ENCODE measurements at places on chromosomes 7 and 10.

DNA sequence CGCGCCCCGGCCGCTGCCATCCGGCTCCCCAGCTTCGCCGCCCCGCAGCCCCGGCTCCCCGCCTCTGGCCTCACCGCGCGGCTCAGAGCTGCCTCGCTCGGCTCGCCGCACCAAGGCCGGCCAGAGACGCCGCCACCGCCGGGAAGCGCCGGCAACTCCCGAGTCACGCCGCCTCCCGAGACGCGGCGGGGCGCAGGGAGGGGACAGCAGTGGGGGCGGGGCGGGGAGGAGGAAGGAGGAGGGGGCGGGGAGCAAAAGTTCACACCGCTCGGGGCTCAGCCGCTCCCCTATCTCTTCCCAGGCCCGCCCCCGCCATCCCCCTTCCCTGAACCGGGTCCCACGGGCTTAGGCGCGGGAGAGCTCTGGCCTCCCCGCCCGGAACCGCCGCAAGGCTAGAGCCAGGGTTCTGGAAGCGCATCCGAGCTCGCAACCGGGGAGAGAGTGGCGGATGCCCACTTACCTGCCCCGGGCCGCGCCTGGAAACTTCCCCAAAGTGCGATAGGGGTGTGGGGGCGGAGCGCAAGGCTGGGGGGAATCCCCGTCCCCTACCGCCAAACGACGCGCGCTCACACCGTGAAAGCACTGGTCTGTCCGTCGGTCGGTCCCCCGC is 1.0 kb downstream of the CHST15 start:
- peak; percentile 90 for DNase-seq

DNA sequence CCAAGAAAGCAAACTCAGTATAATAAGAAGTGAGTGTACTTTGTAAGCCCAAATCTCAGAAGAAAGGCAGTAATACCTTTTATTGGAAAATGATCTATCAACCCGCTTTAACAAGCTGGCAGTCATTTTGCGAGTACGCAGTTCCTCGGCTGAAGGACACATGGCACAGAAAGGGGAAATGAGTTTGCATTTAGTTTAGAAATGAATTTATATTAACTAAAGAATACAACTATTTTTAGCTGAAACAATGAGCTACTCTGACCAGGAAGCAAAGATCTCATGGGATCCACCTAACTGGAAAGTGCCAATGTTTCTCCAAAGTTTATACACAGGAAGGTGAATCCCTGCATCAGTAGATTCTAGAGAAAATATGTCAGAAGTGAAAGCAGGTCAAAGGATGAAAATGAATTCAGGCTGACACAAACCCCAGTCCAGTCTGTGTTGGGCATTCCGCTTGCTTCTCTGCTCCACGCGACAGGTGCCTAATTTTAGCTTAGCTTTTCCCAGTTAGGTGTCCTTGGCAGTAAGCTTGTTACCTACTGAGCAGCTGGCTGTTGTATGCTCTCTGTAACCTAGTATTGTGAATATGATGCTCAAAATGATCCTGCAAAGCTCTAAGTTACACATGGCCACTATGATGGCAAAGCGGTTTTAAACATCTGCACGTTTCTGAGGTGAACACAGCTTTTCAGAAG is 112.8 kb downstream of the LARP4B start:
- no peak for DNase-seq

GRCh38 chr7:1912593-1913465 is 242.8 kb downstream of the ELFN1 start:
- peak; percentile 55 for DNase-seq

DNA sequence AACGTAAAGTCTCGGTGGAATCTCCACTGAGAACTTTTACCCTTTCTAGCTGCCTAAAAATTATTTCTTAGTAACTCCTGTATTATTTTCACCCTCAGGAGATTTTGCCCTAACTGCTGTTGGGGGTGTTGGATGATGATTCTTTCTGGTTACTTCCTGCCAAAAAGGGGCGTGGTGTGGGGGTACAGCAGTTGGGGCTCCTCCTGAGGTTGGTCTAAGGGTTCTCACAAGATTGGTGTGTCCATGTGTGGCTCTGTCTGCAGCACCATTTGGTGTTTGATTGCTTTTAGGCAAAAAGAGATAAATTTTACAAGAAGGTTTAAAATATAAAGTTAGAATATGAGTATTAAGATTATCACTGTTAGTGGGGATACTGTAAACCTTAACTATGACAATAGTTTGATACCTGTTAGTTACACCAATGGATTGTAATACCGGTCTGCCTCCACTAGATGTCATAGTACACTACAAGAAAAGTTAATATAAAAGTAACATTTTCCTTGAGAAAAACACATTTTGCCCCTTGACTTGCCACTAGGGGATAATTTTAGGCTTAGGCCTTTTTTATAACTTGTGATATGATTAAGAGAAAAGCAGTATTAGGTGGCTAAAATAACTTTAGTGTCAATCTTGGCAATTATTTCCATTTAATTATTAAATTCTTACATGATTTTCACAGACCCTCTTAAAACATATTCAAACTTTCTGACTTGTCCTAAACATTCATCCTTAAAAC is 928.7 kb downstream of the IPMK start:
- no peak for DNase-seq

DNA sequence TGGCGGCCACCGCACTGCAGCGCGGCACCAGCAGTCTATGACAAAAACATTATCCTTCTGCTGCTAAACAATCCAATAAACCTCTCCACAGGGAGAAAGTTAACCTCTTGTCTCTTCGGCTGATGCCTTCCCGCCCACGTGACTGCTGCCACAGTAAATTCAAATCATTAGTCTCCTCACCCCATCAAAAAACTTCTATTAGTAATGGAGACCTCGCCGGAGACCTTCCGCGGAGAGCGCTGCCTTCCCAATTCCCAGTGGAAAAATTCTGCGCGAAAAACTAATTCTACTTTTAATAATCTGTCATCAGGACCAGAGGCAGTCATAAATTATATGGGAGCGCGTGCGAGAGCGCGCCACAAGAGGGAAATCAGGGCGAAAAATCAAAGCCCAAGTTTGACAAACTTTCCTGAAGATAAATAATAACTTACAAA is 90.0 kb upstream of the PAX2 start:
- no peak for DNase-seq

DNA sequence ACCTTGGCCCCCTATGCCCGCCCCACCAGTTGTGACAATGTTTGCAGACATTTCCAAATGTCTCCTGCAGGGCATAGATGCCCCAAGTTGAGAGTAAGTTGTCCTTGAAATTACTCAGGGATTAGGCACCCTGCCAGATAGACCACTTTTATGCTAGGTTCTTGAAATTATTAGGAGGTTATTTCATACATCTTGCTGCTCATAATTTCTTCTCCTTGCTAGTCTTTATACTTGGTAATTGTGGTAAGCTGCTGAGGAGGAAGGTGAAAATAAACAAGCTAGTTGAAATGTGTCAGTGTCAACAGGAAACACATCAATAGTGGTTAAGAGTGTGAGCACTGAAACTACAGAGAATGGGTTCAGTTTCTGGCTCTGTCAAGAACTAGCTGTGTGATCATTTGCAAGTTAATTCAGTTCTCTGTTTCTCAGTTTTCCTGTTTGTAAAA is 63.7 kb upstream of the AOAH start:
- DNase-seq: no peak

DNA sequence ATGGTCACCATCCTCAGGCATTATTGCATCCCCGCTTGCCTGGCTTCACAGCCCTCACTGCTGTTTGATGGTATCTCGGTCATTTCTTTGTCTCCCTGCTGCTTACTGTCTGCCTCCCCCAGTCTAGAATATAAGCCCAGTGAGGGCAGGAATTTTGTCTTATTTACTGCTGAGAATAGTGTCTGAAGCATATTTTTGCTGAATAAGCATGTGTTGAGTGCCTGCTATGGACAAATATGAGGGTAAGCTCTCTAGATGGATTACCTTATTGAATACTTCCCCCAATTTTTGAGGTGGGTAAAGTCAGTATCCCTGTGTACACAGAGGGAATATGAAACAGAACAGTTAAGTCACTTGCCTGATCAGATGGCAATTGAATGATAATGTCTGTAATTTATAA is 36.5 kb upstream of the CABCOCO1 start:
- no peak for DNase-seq

GRCh38 chr7:28180031-28180363 is 598 bp downstream of the JAZF1 start:
- no peak for DNase-seq

GRCh38 chr7:46146454-46147255 is 225.6 kb upstream of the IGFBP3 start:
- DNase-seq: peak; percentile 68

DNA sequence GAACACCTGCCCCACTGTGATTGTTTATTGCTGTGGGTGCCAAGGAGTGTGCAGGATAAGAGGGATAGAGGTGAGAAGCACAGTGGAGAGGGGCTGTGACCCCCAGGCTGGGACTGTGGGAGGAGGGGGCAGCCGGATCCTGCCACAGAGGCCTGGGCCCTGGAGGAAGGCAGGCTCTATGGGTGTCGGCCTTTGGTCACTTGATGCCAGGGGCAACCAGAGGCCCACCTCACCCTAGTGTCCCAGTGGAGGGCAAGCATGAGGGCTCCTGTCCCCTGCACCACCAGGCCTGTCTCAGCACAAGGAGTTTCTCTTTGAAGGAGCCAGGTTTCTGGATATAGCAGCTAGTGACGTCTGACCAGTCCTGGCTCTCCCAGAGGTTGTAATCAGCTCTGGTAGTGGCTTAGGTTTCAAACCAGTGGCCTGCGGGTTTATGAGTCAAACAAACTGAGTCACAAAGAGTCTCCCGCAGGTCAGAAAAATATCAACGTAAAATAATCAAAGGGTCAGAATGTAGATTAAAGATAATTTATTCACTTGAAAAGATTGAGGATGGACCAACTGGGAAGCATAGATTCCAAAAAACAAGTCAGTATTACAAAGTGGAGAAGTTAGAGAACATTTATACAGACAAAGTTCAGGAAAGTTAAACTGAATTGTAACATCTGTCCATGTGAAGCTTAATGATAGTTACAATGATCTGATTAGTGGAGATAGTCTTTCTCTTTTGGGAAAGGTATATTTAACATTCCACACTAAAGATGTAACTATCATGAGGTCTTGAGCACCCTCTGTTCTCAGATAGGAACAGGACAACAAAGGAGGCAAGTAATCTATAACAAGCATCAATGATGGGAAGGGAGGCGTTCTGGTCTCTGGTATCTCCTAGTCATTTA is 37.2 kb upstream of the ZNF488 start:
- no peak for DNase-seq

- no peak for DNase-seq
These were observed 444.2 kb downstream of the PTPRN2 start for GRCh38 chr7:158143196-158144120.

- no peak for DNase-seq
These were observed 140.0 kb downstream of the CAMK1D start for GRCh38 chr10:12489357-12489756.

DNA sequence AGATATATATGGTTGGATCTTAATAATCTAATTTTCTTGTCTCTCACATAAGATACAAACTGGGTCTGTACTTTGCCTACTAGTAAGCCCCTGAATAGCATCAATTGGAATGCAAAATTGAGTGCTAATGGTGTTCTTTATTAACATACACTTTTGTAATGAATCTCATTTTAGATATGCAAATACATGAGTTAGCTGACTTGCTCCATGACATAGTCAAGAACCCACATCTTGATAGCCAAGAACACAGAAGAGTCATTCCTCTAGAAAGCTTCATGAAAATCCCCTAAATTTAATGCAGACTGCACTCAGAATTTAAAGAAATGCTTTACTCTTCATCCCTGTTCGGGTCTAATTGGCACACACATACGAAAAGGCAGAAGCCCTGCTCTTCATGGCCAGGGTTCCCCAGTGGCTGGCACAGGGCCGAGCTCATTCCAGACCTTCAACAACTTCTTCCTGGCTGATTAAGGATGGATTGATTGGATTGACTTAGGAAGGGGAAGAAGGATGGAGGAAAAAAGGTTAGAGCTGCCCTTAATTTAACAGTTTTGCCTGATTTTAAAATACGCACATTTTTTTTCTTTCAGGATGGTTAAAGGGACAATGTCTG is 431.1 kb upstream of the KLF6 start:
- DNase-seq: no peak

- DNase-seq: no peak
These were observed 430.9 kb downstream of the ACTR3B start for GRCh38 chr7:153190452-153190851.

DNA sequence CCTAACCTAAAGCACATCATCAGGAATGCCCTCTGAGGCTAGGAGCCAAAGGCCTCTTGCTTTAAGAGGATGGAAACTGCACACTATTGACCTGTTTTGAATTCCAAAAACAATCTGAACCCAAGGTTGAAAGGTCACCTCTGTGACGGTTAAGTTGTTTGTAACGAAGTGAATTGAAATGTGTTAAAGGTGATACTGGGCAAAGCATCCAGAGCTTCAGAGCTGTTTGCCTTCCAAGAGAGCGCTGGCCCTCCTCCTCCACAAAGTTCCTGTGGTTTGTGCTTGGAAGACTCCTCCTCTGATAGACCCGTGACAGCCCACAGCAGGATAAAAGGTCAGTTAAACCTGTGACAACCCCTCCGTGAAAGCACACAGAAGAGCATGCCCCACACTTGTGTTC is 133.7 kb upstream of the CTTNBP2 start:
- no peak for DNase-seq

- DNase-seq: no peak
These were observed 28.6 kb downstream of the JAZF1 start for GRCh38 chr7:28151965-28152364.

DNA sequence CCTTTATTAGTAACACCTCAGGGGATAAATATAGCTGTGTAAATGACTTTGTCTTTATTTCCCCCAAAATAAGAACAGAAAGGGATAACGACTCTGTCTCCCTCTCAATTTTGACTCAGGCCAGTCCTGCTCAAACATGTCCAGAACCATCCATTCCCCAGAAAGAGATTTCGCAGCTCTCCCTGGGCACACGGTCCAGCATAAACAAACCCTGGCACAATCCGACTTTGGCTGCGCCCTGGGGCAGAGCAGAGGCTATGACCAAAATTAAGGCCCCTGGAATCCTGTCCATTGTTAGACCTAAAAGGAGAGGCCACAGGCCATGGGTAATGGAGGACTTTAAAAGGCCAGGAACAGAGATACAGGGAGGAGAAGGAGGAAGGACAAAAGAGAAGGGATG is 99.1 kb downstream of the PRPF18 start:
- peak; percentile 73 for DNase-seq

DNA sequence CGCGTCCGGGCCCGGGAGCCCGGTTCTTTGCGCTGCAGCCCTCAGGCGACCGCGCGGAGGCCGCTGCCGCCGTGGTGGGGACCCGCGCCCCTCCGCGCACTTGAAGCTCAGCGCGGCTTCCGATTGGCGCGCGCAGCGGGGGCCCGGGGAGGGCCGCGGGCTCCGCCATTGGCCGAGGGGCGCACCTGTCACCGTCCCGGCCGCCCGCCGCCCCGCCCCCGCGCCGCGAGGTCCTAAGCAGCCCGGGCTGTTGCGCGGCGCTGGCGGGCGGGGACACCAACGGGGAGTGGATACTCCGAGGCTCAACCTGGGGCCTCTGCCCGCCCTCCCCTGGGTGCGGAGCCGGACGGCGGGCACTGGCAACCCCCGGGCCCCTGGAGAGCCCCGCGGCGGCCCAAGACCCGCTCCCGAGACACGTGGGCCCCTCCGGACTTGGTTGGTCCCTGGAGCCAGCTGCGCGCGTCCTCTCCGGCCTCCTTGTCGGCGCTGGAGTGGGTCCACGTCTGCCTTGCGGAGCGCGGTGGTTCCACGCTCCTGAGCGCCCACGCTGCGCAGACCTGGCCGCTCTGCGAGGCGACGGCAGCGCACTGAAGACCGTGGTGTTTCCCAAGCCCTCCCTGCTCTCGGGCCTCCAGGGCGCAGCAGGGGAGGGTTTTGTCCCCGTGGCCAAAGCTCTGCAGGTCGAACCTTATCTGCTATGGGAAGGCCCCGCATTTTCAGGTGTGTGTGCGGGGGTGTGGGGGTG is at the start of gene MNX1:
TSS of gene MNX1 (minus strand) at position 76 of the 745 bp plus-strand sequence. CDS start 313 bp downstream, outside the sequence.
- peak; percentile 73 for DNase-seq

Data from Right ventricle myocardium inferior (tissue), 1 donor.